ENCODE measurements at places on chromosomes 4 and X.

- no peak for DNase-seq
Observed at GRCh38 chr4:183321079-183321478, 1.0 kb upstream of the CLDN22 start.

- DNase-seq, result no peak
Observed at GRCh38 chr4:139299536-139299935, 1.8 kb upstream of the NAA15 start.

GRCh38 chr4:13516315-13516860 is 27.9 kb downstream of the NKX3-2 start:
- DNase-seq, result no peak

- no peak for DNase-seq
Observed at GRCh38 chr4:3237712-3238560, 11.0 kb upstream of the MSANTD1 start.

- no peak for DNase-seq
Observed at GRCh38 chr4:7108660-7109059, 40.8 kb upstream of the GRPEL1 start.

GRCh38 chrX:110987292-110987691 is 108.7 kb upstream of the PAK3 start:
- no peak for DNase-seq

DNA sequence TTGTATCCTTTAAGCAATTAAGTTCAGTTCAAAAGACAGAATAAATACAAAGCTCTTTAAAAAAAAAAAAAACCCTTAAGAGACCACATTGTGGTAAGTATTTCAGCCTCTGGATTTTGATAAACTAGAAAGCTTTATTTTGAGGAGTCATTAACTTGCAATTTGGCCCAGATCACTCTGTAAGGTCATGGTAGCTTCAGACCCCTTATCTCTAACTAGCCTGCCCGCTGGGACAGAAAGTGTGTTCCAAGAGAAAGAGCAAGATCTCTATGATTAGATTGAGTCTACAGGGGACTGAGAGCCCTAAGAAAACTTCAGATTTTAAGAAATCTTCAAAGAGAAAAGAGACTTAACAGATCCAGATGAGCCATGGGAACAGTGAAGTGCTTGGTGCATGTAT is 45.6 kb downstream of the GALNT7 start:
- DNase-seq, result no peak

- no peak for DNase-seq
Observed at GRCh38 chr4:185304944-185305690, 90.6 kb downstream of the LRP2BP start.

DNA sequence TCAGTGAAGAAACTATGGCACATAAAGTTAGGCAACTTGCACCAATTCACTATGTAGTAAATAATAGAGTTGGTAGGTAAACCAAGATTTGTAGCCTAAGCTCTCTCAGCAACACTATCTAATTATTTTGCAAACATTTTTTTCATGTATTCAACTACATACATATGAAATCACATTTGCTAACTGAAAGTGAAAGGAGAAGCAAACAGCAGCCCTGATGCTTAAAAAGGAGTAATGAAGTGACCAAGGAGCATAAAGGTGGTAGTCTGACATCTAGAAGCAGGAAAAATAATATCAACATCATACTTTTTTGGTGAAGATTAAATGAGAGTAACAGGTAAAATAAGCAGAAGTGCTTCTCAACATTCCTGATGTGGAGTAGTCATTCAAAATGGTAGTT is 603.7 kb downstream of the GRXCR1 start:
- no peak for DNase-seq

DNA sequence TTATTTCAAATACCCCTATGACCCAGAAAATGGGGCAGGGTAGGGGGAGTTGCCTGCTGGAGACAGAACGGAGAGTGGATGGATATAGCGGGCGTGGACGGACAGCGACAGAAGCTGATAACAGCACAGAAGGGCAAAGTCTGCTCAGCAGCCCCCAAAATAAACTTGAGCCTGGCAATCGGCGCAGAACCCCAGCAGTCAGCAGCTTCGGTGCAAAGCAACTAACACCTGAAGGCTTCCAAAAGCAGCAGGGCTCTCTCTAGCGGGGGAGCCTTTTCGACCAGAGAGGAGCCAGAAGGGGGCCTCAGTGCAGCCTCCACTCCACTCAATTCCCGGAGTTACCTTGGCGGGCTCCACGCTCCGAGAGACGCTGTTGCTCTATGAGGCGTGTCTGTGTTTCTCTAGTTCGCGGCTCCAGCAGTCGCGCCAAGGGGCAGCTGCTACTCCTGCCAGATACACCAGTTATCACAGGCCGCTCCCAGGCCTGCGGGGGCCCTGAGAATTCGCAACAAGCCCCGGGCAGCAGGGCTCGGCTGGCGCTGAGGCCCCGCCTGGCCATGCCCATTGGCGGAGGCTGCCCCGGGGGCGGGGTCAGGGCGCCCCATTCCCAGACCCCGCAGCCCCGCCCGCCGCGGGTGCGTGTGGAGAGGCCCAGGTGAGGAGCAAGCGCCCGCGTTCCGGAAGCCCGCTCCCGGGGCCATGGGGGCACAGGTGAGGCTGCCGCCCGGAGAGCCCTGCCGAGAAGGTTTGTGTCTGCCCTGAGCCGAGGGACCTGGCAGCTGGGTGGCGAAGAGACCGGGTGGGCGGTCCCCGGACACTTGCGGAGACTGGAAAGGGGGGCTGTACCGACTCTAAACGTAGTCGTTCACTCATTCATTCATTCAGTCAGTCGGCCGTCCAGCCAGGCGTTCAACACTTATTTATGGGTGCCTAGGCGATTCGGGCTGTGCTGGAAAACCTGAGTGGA is at the start of the genes CNGA1 and NIPAL1:
TSS of gene CNGA1 (minus strand) at position 541 of the 967 bp plus-strand sequence. CDS start 63,992 bp downstream, outside the sequence.
TSS of gene NIPAL1 (plus strand) at position 632 of the 967 bp plus-strand sequence. CDS start at position 700, 68 bp downstream.
- peak; percentile 26 for DNase-seq

GRCh38 chrX:153642655-153643430 is 4.2 kb upstream of the DUSP9 start:
- DNase-seq, result no peak

DNA sequence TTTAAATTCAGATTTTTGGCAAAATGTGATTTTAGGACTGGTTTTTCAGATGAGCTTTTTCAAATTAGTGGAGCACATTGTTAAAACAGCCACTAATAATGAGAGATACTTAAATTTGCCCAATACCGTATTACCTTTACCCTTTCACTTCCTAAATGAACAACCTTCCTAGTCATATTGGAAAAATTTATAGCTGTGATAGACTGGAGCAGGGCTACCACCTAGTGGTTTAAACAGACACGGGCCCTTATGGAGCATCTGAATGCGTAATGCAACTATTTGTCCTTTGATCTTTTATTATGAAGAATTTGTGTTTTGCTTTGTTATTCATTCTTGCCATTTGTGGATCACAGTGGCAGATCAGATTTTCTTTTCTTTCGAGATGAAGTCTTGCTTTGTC is 72.7 kb downstream of the KDM6A start:
- no peak for DNase-seq

- DNase-seq, result no peak
Observed at GRCh38 chr4:100360211-100360610, 157.6 kb downstream of the EMCN start.

DNA sequence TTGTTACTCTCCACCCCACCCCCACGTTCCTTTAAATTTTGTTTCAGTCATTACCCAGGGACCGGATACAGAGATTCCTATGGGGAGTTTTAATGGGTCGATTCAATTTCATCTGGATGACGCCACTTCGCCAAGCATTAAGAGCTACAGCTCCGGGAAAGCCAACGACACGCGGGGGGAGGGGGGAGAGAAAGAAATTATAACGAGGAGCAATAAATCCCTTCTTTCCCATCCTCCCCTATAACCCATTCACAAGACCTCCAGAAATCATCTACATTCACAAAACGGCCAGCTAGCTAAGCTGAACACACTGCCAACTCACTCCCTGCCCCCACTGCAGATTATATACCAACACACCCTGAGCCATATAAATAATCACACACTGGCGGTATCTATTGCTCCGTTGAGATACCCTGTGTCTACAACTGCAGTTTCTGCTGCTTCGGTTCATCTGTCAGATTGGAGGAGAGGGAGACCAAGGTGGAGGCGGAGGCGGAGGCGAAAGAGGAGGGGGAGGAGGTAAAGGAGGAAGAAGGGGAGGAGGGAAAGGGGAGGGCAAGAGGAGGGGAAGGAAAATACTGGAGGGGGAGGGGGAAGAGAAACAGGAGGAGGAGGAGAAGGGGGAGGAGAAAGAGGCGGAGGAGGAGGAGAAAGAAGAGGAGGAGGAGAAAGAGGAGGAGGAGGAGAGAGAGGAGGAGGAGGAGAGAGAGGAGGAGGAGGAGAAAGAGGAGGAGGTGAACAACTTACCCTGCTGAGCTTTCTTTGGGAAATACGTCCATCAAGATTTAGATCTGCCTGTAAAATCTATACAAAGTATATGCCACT is 113.9 kb upstream of the VAMP7 start:
- DNase-seq, result no peak

GRCh38 chrX:11364835-11365234 is 71.6 kb downstream of the AMELX start:
- no peak for DNase-seq

DNA sequence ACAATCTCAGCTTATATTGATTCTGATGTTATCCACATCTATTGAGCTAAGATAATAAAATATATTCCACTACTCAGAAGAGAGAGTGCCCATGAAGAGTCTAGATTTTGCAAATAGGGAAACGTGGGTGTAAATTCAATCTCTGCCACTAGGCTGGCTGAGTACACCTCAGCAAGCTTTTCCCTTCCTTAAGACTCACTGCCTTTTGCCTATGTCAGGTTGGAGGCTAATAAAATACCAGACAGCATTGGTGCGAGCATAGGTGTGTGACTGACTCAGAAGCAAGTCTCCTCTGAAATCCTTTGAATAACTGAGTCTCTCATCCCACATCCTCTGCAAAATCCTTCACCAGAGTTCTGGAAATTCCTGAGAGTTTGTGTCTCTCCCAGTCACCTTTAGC is 405.4 kb upstream of the CPEB2 start:
- DNase-seq, result no peak

- DNase-seq, result no peak
Observed at GRCh38 chrX:75746891-75747639, 38.0 kb downstream of the MAGEE2 start.

DNA sequence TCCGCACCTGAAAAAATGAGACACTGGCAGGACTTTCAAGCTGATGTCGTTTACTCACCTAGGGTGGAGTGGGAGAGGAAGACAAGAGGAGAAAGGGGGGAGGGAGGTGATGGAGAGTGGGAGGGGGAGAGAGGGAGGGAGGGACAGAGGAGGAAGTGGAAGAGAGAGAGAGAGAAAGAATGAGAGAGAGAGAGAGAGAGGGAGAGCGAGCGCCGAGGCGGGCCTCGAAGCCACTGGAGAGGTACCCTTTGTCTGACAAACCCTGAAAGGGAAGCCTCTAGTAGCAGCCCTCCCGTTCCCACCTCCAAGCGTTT is 296 bp upstream of the ADGRL3 start:
- DNase-seq, result no peak

- no peak for DNase-seq
Observed at GRCh38 chr4:79882806-79883205, 190.2 kb downstream of the ANTXR2 start.

GRCh38 chrX:16772460-16772859 is 13.8 kb upstream of the TXLNG start:
- DNase-seq, result no peak

GRCh38 chrX:37509349-37509748 is 62.1 kb upstream of the LANCL3 start:
- DNase-seq, result no peak

- DNase-seq, result no peak
Observed at GRCh38 chrX:7214251-7214650, 66.3 kb upstream of the PUDP start.

DNA sequence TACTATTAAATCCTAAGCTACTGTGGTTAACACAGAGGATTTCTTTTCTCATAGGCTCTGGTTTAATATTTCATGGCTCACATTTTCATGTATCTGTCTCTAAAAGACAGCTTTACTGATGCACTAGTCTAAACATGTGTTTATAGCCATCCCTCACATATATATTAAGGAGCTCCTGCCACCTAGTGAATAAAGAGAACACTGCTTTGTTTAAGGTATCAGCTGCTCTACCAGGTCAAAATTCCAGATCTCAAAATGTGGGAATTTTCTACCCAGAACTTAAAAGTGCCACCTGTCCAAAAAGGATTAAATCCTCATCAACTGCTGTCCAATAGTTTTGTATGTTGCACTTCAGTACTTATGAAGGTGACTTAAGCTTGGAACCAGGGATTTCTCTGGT is 188.5 kb upstream of the TEX13C start:
- DNase-seq, result no peak

DNA sequence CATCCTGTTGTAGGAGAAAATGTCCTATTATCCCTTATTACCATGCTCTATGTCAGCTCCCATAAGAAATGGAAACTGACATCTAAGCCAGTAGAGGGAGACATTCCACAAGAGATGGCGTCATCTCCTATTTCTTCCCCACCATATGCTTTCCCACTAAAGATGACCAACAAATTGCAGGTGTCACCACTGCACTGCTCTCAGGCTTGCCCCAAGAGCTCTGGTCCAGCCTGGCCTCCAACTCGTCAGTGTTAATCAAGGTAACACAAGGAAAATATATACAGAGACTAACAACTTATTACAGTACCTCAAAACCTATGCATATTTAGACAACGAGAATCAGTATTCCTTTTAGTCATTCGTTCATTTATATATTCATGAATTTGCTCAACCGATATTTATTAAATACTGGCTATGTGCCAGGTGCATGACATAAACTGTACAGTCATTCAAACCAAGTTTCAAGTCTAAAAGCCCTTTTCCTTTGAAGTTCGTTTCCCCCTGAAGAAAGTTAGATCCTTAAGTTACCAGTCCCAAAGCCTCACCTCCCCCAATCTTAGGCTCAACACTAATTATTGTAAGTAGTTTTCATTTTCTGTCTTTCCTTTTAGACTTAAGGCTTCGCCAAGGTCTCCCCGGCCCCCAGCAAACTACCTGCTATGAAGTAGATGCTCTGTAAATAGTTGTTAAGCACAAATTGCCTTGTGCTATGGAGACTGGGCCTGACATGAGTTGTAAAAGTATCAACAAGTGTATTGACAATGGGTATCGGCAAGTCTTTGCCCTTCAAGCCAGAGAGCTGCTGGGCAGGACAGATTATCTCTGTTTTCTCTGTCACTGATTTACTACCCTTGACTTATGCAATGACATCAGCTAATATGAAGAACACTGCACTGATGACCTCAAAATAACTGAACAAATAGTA is 3.1 kb upstream of the FGB start:
- DNase-seq, result no peak

DNA sequence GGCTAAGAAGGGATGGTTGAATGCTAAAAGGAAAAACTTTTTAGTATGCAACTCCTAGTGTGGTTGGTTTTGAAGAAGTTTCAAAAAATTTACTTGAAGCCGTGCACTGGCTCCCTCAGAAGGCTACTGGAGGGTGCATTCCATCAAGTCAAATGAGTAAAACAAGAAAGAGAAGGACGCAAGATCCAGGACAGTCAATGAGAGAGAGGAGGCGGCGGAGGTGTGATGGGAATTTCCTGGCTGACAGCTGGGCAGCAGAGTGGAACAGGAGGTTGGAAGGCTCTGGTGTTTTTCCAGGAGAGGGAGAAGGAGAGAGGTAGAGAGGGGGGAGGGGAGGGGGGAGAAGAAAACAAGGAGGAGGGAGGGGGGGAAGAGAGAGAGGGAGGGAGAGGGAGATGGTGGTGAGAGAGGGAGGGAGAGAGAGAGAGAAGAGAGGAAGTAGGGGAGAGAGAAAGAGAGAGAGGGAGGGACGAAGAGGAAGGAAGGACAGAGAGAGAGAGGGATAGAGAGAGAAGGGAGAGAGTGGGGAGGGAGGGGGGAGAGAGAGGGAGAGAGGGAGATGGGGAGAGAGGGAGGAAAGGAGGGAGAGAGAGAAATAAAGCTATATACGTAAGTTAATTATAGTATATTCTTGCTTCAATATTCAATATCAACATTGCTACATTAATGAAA is 126.4 kb downstream of the SH3KBP1 start:
- DNase-seq, result no peak

- no peak for DNase-seq
Observed at GRCh38 chr4:1783015-1783414, 10.1 kb upstream of the FGFR3 start.

Measured in activated naive CD4-positive, alpha-beta T cell (primary cell).